Stimulated activated CD8-positive, alpha-beta memory T cell treated with anti-CD3 and anti-CD28 coated beads, Interleukin-12 subunit alpha, Interleukin-12 subunit beta, amount 100 ng/mL, for 1 hour (primary cell): ENCODE measurements at places on chromosomes 4 and X.

DNA sequence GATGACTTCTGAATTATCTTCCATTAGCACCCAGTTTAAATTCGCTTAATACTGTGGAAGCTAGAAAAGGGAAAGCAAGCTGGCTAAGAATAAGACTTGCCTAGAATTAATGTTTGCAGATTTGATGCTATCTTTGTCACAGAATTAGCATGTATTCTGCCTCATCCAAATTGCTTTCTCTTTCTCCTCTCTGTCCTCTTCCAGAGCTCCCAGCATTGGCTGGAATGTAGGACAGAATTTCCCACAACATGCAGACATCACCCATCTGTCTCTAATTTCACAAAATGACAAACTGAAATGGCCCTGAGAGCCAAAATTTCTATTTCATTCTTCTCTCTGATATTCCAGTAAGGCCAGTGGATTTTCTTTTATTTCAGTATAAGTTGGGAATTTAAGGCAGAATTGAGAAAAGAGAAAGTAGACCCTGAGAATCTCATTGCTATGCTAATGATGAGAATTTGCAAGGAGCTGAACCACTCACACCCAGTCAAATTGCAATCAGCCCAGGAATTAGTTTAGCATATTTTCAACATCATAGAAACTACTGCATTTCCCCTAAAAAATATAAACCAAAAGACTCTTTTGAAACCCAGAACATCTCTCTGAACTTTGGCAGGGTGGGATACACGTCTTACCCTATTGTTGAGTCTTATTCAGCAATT, 188.8 kb downstream of the RCHY1 start:
- no peak for DNase-seq

DNA sequence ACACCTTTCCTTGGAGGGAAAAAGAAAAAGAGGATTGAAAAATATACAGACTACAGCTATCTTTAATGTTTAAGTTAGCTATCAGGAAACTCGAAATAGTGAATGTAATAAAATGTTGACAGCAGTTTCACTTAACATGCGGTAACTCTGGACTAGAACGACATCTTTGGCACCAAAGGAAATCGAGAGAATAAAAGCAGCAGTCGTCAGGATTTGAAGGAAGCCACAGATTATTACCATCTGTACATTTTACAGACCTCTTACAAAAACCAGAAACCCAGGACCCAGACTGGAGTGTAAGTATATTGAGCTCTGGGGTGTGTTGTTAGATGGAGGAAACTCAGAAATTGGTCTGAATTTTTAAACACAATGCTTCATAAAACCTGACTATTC, 51.6 kb upstream of the STOX2 start:
- DNase-seq = no peak

- no peak for DNase-seq
These were observed 969.1 kb upstream of the PCDH10 start for GRCh38 chr4:132180020-132180427.

DNA sequence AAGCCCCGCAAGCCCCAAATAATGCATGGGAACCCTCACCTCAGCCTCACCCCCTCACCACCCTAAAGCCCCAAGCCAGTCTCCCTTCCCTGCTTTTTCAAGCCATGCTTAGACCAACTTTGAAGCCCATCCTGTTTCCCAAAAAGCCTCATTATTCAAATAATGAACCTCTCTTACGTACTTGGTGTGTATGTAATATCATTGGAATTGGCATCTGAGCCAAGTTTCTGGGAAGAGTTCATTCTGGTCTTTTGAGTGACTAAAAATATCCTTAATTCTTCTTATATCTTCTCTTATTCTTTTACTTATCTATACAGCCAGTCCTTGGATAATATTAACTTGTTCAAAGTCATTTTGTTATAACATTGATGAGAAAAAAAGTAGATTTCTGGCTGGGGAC, 875.8 kb upstream of the SLIT2 start:
- no peak for DNase-seq

- peak; percentile 43 for DNase-seq
These were observed 242.7 kb downstream of the BCOR start for GRCh38 chrX:39854772-39855747.

GRCh38 chrX:74514384-74514783, 93.1 kb downstream of the SLC16A2 start:
- no peak for DNase-seq

GRCh38 chr4:148375584-148375983, 66.6 kb downstream of the NR3C2 start:
- DNase-seq = no peak

DNA sequence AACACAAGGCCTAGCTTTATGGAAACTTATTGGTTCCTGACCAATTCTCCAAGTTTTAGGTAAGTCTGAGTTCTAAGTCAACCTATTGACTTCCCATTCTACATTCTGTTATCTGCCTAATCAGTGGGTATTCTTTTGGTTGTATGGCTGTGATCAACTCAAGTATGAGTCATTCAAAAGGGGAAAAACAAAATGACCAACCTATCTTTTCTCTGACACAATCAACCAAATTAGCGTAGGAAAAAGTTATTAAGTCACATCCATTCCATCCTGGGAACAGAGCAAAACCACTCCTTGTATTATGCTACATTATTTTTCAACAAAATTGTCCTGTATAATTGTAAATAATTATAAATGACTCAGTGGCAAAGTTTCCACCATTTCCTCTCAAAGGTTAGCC, 136.2 kb downstream of the SHROOM4 start:
- no peak for DNase-seq

DNA sequence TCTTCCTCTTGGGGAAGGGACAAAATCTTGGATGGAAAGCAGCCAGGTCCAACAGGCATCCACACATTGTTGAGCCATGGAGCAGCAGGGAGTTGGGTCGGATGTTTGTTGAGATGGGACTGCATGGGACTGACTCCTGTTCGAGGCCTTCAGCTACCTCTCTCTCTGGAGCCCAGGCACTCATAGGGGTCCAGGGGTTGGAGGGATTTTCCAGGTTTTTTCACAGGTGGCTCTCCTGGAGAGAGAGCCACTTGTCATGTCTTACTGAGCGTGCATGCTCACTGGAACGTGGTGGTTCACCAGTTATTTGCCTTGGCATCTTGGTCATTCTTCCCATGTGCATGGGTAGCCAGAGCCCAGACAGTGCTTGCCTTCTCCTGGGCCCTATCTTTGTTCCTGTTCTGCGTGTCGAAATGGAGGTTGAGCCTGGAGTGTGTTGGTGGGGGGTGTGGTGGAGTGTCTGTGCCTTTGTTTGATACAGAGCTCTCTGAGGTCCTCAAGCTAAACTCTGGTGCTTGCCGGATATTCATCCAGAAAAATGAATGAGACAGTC, 60.6 kb downstream of the NBDY start:
- no peak for DNase-seq

- DNase-seq = no peak
These were observed 6.1 kb downstream of the TACC3 start for GRCh38 chr4:1727117-1728031.

DNA sequence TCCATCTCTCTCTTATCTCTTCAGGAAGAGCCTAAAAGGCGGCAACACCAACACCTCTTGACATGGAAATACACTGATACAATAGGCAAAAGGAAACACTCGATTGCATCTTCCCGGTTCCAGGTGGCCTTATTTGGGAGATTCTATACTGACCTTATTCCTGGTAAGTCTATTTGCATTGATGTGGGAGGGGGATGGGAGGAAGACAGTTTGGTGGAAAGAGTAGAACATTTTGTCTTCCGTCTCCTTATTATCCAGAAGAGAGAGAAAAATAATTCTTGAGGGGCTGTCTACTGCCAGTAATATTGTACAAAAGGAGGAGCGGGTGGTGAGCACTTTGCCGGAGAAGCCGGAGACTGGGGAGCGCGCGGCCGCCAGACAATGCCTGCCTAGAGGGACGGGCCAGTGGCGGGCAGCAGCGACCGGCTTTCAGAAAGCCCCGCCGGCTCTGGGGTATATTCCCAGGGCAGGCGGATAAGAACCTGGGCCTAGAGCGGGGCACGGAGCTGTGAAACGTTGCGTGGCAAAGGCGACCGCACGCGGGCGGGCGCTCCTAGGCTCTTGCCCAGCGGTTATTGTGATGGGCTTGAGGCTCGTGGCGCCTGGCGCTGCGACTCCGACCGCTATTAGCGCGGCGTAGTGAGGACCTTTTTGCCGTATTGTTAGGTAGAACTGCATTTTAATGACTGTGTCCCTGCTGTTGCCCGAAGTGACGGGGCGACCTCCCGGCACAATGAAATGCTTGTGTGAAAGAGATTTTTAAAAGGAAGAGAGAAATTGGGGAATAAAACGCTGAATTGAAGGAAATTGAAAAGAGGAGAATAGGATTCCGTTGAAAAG, 518 bp downstream of the PRDM8 start:
- DNase-seq = no peak

GRCh38 chrX:103793545-103793940, 16.9 kb downstream of the PLP1 start:
- DNase-seq = no peak

- DNase-seq = no peak
These were observed 219.2 kb downstream of the ARAP2 start for GRCh38 chr4:36024901-36025660.

DNA sequence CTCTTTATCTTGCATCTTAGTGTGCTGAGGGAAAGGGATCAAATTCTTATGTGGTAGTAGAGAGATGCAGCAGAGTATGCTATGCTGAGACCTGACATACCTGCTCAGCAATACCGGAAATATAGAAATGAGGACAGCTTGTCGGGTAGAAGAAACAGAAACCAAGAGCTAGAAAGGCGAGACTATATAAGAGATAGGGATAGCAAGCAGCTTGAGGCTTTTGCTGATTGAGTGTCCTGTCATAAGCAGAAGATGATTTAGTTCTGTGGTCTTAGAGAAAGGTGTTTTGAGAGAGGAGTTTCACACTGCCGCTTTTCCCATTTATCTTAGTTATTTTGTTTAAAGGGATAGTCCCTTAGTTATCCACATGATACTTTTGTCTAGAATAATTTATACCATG, 31.7 kb downstream of the USP9X start:
- DNase-seq = no peak

DNA sequence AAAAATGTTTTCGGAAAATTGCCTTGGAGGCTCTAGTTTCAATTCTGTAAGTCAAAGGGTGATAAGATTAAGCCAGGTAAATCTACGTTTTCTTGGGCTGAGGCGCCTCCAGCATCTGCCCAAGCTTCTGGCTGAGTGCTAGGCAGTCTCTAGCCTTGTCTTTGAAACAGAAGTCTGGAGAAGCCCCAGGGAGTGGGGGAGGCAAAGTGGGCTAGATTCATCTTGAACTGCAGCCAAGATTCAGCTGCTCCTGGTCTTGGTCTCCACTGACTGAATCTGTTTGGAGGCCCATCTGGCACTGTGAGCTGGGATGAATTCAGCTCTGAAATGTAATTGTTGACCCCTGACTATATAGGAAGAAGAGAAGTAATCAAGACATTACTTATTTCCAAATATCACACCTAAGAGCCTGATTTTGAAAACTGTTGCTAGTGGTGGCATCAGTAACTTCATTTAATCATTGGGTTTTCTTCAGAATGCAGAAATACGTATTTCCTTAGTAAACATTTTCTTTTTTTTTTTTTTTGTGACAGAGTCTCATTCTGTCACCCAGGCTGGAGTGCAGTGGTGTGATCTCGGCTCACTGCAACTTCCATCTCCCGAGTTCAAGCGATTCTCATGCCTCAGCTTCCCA, 187.3 kb upstream of the LEF1 start:
- DNase-seq = no peak

DNA sequence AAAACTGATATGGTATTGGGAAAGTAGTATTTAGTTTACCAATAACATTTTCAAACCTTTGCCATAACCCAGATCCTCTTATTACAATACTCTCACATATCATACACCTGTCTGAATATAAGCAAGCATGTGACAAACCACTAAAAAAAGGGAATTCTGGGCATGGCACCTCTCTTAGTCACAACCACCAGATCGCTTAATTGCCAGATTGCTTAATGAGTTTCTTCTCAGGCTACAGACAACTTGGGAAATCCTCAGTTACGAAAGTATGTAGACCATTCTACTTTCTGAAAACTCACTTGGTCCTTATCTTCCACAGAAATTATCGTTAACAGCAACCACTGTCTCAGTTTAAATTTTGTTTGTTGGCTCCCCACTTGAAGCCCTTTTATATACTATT, 2.1 kb downstream of the NAF1 start:
- no peak for DNase-seq

GRCh38 chrX:71953391-71953790, 42.7 kb downstream of the NHSL2 start:
- DNase-seq = no peak

GRCh38 chr4:52423967-52424366, 235.1 kb downstream of the USP46 start:
- DNase-seq = no peak

- no peak for DNase-seq
These were observed 10.2 kb downstream of the BEND2 start for GRCh38 chrX:18210470-18210869.

- no peak for DNase-seq
These were observed 275.9 kb downstream of the GLUD2 start for GRCh38 chrX:121323337-121323736.

- DNase-seq = no peak
These were observed 443.0 kb upstream of the GALNT7 start for GRCh38 chr4:172725581-172725980.
